ENCODE measurements at places on chromosomes 7 and 10. TPM values are rescaled to one million over a fixed set of nuclear protein-coding genes. Genes with fewer than 3 reads are reported as not detected.

The CCDC136 gene
- 3.6 TPM for polyA plus RNA-seq

- DNase-seq, result no peak
Measured at GRCh38 chr10:114551636-114551972, 106.5 kb downstream of the ABLIM1 start.

DNA sequence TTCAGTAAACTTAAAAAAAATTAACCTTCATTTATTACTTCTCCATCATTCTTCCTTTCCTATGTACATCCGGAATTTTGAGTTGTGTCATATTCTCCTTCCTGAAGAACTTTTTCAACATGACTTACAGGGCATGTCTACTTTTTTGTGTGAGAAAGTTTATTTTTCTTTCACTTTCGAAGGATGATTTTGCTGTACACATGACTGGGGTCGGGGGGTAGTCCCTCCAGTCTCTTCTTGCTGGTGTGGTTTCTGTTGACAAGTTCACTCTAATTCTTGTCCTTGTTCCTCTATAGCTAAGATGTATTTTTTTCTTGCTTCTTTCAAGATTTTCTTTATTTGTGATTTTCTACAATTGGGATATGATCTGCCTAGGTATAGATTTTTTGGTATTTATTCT, 55.8 kb downstream of the INPP5A start:
- no peak for DNase-seq

GRCh38 chr7:55557666-55558188, 14.6 kb downstream of the VOPP1 start:
- no peak for DNase-seq

DNA sequence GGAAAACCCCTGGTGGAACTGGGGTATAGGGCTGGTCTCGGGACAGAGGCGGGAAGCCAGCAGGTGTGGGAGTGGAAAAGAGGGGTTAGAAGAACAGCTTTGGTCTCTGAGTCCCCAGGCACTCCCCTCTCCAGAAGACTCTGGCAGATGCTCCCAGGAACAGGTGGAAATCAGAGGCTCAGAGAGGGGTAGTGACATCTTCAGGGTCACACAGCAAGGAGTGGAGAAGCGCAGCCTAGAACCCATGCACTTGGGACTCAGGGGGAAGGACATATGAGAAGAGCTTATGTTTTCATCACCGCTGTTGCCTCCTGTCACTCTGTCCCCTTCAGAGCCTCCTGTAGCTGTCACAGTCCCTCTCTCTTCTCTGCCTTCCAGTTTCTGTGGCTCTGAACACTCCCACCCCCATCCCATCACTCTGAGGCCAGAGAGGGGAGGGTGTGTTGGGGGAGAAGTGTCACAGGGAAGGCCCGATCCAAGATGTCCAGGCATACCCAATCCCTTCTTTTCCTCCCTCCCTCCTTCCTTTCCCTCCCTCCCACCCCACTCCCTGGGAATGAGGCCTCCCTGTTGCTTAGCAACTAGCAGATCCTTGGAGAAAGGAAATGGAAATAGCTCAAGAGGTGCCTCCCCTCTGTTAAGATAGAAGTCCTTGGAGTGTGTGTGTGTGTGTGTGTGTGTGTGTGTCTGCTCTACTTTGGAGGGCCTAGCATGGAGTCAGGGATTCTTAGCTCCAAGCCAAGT, 32.0 kb downstream of the SRRM3 start:
- peak; percentile 48 for DNase-seq

- peak; percentile 93 for DNase-seq
Measured at GRCh38 chr10:77592946-77593636, 44.5 kb downstream of the KCNMA1 start.

DNA sequence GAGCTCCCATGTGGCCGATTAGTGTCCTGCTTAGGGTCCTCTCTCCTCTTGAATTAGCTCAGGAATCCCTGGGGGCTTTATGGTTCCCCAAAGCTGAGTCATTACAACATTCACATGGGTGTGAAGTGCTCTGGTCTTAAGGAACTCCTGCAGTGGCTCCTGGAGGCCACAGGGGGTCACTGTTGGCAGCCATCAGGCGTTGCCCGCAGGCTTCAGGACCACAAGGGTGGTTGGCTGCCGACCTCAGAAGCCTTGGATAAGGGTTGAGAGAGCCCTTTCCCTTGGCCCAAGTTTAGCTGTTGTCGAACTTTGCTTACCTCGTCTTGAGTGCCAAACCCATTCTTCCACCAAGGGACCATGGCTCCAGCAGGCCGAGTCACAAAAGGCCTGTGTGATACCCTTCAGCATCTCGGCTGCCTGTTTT, 61.7 kb downstream of the SH2D4B start:
- peak; percentile 67 for DNase-seq

The LMTK2 gene
- 6.9 TPM for polyA plus RNA-seq

- no peak for DNase-seq
Measured at GRCh38 chr7:7522421-7522820, 13.3 kb downstream of the COL28A1 start.

The COPS6 gene
- 219 TPM for polyA plus RNA-seq

The PLXNA4 gene
- 0.12 TPM for polyA plus RNA-seq

- DNase-seq, result no peak
Measured at GRCh38 chr7:157715071-157715937, 378.5 kb downstream of the DNAJB6 start.

- peak; percentile 20 for DNase-seq
Measured at GRCh38 chr7:19051767-19052375, 65.6 kb downstream of the TWIST1 start.

- no peak for DNase-seq
Measured at GRCh38 chr7:81783818-81784217, 14.0 kb upstream of the HGF start.

The SERPINE1 gene
- polyA plus RNA-seq, result 346 TPM

GRCh38 chr10:89256340-89256739, 4.8 kb upstream of the LIPA start:
- no peak for DNase-seq

DNA sequence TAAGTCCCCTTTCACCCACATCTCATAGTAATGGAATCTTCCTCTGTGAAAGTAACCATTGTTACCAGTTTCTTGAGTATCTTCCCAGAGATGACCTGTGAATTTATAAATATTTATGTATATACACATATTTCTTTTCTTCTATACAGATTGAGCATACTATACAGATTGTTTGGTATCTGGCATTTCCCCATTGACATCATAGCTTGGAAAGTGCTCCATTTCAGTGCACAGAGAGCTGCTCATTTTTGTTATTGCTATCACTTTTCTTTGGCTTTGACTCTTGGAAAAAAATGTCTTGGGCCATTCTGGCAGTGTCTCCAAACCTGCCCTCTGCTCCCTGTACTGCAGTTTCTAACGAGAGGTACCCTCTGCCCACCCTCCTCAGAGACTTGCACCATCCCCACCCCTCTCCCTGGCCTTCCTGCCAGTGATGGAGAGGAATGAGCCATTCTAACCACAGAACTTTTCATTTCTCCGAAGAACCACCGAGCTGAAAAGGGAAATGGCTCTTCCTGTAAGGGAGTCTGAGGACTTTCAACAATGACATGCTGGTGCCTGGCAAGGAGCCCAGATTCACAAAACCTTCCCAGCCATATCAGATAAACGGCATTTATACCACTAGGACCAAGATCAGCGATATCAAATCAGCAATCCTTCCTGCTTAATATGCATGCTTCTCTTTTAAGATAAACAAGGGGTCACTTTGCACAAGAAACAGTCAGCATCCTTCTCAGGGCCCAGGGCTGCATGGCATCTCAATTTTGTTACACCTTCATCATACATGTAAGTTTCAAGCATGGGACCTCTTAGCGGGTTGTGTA, 19.7 kb upstream of the CCSER2 start:
- DNase-seq, result no peak

GRCh38 chr10:47374611-47375536, 9.2 kb downstream of the ZNF488 start:
- DNase-seq, result no peak

The ZNF853 gene
- polyA plus RNA-seq, result 1.6 TPM

- no peak for DNase-seq
Measured at GRCh38 chr10:77005871-77006270, 631.7 kb downstream of the KCNMA1 start.

The PRPS1L1 gene
- not detected for polyA plus RNA-seq

DNA sequence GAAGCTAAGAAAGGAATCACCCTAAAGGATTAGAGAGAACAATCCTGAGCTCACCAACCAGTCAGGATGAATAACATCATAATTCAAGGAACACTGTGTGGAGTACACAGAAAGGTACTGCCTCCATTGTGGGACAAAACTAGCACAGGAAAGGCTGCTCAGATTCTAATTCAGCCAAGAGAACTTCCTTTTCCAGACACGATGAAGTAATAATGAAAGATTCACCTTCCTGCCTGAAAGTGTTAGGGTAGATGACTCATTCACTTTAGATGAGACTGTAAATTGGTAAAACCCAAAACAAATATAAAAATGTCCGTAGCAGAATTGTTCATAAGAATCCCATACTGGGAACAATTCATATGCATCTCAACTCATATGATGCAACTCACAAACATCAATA, 167.2 kb downstream of the CDC14C start:
- no peak for DNase-seq

GRCh38 chr10:69874449-69874848, 72.7 kb downstream of the COL13A1 start:
- peak; percentile 38 for DNase-seq

- no peak for DNase-seq
Measured at GRCh38 chr10:44968500-44969400, 9.1 kb downstream of the RASSF4 start.

DNA sequence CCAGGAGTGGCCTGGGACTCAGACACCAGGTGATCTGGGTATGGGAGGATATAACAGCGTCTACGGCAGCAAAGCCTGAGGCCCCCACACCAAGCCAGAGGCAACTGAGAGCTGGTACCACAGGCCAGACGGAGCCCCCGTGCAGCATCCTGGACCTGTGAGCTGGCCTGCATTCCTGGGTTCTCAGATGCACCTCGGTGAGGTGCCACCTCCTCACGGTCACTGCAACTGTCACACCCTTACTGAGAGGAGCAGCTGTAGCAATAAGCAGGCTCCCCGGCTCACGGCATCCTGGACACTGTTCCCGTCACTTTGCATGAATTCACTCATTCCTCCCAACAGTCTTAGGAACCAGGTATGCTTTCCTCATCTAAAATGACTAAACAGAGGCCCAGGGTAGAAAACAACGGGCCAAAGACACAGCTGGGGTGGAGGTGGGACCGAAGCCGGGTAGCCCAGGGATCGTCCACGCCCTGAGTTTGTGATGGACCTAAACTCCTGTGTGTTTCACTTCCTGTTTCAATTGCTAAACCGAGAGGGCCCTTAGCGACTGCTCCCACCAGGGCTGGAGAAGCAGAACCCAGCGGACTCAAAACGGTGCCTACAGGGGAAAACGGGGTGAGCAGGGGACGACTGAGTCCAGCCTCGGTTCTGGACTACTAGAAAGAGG, 98.7 kb downstream of the CTBP2 start:
- DNase-seq, result no peak

- peak; percentile 40 for DNase-seq
Measured at GRCh38 chr10:93680412-93681047, 21.9 kb downstream of the FRA10AC1 start.

GRCh38 chr7:122528879-122529481, 169.9 kb downstream of the RNF133 start:
- DNase-seq, result peak; percentile 7

DNA sequence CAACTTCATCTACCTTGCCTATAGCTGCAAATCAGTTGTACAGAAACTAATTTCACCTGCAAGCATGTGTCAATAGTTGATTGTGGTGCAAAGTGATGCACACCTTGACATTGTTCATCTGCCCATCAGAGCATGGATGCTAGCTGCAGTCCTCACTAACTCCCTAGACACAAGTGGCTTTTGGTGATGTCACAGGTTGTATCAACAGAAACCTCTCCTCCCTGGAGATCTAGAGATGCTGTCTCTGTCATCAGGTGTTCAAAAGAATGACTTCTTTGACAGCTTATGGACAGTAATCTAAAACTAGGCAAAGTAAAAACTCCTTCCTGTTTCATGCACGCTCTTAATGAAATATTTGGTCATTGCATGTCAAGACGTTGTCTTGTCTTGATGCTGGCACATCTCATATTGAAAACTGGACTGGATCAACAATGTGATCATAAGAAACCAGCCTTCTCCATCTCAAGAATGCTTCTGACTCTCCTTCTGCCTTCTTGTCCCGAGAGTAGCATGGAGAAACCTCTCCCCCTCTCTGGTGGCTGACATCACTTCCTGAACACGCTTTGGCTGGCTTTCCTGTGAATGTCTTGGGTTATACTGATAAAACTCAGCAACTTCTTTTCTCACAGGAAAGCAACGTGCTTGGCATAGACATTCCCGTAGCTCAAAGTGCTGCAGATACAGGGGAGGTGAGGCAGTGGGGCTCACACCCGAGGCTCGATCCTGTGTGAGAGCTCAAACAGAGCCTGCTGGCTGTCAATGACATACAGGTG, 176.2 kb upstream of the CDCA7L start:
- no peak for DNase-seq

The YWHAG gene
- 295 TPM for polyA plus RNA-seq

DNA sequence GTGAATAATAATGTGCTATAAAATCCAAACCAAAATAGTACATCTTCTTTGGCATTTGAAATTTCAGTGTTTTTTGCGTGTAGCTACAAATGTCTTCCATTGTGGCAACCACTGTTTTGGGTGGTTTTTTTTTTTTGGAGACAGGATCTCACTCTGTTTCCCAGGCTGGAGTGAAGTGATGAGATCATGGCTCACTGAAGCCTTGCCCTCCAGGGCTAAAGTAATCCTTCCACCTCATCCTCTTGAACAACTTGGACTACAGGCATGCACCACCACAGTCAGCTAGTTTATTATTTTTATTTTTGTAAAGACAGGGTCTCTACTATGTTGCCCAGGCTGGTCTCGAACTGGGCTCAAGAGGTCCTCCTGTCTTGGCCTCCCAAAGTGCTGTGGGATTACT, 455.1 kb downstream of the AUTS2 start:
- no peak for DNase-seq

GRCh38 chr7:102119925-102120324, 166.7 kb upstream of the SH2B2 start:
- DNase-seq, result no peak

The ANKRD30A gene
- polyA plus RNA-seq, result 1.0 TPM

GRCh38 chr10:91607646-91608403, 25.0 kb downstream of the PPP1R3C start:
- DNase-seq, result no peak
